Gastrocnemius medialis (tissue), 4 donors: ENCODE measurements at places on chromosomes 16 and 17.
A peak's percentile ranks its signal among the peaks of the same experiment; 100 is the strongest.

GRCh38 chr16:77820340-77820739 is 32.0 kb downstream of the VAT1L start:
- DNase-seq = no peak
- H3K27me3 ChIP-seq = no peaks in the 10 kb centered on the region
- H3K36me3 ChIP-seq = no peaks in the 10 kb centered on the region
- no peaks in the 10 kb centered on the region for H3K4me1 ChIP-seq
- no peak overlapping the region for H3K4me3 ChIP-seq

DNA sequence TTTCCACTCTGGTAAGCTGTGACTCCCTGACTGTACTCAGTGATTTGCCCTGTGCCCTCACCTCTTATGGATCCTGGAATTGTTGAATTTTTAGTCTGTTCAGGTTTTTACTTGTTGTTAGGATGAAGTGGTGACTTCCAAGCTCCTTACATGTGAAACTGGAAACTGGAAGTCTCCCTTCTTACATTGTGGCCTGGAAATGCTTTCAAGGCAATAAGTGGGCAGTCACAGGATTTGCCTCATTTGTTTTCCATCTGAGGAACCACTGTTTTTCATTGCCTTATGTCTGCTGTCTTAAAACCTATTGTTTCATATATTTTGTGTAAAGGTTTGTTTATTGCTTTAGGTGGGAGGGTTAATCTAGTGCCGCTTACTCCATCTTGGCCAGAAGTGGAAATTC is 155.8 kb downstream of the CYB561 start:
- no peaks in the 10 kb centered on the region for H3K4me1 ChIP-seq
- no peaks in the 10 kb centered on the region for H3K27me3 ChIP-seq
- no peak overlapping the region for H3K27ac ChIP-seq
- no peaks in the 10 kb centered on the region for H3K36me3 ChIP-seq
- no peak overlapping the region for H3K4me3 ChIP-seq

DNA sequence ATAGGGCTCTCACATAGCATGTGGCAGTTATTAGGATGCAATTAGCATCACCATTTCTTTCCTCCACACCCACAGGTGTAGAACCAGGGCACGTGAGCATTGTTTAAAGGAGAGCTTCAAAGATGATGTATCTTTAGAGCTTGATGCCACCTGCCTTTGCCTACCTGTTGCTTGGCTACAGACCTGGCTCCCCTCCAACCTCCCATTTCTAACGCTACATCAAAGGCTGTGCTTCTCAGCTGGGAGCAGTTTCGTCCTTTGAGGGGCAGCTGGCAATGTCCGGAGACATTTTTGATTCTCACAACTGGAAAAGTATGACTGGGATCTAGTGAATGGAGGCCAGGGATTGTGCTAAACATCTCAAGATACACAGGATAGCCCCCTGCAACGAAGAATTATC is 78.5 kb upstream of the CLEC3A start:
- no peaks in the 10 kb centered on the region for H3K4me1 ChIP-seq
- no peak overlapping the region for H3K27ac ChIP-seq
- DNase-seq = no peak
- peaks cover 13% of the 10 kb centered on the region for H3K27me3 ChIP-seq

DNA sequence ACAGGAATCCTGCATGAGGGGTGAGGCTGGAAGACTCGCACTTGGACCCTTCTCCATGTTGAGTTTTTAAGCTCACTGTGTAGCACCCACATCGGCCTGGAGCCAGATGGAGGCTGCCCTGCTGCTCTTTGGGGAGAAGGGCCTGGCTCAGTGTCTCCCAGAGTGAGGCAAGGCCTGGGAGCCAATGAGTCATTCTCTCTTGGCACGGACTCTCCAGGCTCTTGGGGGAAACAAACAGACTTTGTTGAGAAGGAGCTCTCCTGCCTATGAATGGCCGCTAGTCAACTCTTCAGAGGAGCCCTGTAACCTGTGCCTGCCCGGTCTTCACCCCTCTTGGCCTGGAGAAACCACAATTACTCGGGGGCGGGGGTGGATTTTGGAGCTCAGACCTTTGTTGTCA is 50.8 kb upstream of the MAF start:
- no peak overlapping the region for H3K4me3 ChIP-seq
- no peak for DNase-seq
- no peak overlapping the region for H3K27ac ChIP-seq

GRCh38 chr17:21523497-21524210 is 147.5 kb downstream of the KCNJ12 start:
- H3K27me3 ChIP-seq = no peaks in the 10 kb centered on the region
- H3K4me3 ChIP-seq = no peak overlapping the region
- DNase-seq = no peak
- H3K36me3 ChIP-seq = no peaks in the 10 kb centered on the region
- peak overlapping the region; percentile 84 for H3K27ac ChIP-seq

DNA sequence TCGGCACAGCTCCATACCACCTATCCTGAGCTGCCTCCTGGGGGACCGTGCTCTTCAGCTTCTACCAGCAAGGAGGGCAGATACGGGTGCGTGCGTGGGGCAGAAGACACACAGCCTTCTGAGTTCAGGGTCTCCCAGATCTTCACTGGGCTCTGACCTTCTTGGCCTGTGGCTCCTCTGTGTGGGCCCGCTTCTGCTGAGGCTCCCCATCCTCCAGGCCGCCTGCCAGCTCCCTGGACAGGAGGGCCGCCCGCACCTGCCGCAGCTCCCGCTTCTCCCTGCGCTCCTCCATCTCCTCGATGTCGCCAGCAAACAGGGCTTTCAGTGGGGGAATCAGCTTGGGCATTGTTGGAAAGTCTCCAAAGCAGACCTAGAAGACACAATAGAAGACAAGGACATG is 25.2 kb downstream of the ELAC2 start:
- no peak for DNase-seq
- no peaks in the 10 kb centered on the region for H3K27me3 ChIP-seq
- no peaks in the 10 kb centered on the region for H3K4me1 ChIP-seq
- no peak overlapping the region for H3K4me3 ChIP-seq
- H3K27ac ChIP-seq = no peak overlapping the region
- H3K36me3 ChIP-seq = peaks cover 6% of the 10 kb centered on the region

GRCh38 chr17:79186406-79186805 is 111.8 kb downstream of the ENGASE start:
- H3K27me3 ChIP-seq = peaks cover 62% of the 10 kb centered on the region
- H3K36me3 ChIP-seq = no peaks in the 10 kb centered on the region
- no peaks in the 10 kb centered on the region for H3K4me1 ChIP-seq
- no peak overlapping the region for H3K4me3 ChIP-seq

DNA sequence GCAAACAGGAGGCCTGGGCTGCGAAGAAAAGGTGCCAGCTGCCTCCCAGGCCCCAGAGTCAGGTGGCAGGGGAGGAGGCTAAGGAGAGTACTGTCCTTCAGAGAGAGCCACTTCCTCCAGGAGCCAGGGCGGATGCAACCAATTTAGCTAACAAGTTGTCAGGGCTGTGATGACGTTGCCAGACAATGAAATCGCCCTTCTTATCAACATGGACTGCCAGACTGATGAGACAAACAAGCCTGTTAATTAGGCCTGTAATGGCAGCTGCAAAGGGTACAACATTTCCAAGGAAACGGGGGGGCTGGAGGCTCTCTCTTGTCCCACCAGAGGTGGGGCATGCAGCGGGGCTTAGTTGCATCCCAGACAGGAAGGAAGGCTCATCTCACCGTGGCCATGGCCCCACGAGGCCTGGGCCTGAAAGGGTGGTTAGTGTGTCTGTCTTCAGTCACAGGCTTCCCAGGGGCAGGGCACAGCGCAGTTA is 111.8 kb downstream of the SDK2 start:
- H3K4me3 ChIP-seq = no peak overlapping the region
- no peaks in the 10 kb centered on the region for H3K36me3 ChIP-seq
- no peaks in the 10 kb centered on the region for H3K27me3 ChIP-seq
- no peak overlapping the region for H3K27ac ChIP-seq
- DNase-seq = no peak
- H3K4me1 ChIP-seq = no peaks in the 10 kb centered on the region

- no peak for DNase-seq
- H3K4me3 ChIP-seq = peak overlapping the region; percentile 88
- H3K27ac ChIP-seq = peak overlapping the region; percentile 92
- H3K27me3 ChIP-seq = no peaks in the 10 kb centered on the region
- peaks cover 32% of the 10 kb centered on the region for H3K4me1 ChIP-seq
Observed at GRCh38 chr17:49362723-49363117, 670 bp upstream of the ZNF652 start.

DNA sequence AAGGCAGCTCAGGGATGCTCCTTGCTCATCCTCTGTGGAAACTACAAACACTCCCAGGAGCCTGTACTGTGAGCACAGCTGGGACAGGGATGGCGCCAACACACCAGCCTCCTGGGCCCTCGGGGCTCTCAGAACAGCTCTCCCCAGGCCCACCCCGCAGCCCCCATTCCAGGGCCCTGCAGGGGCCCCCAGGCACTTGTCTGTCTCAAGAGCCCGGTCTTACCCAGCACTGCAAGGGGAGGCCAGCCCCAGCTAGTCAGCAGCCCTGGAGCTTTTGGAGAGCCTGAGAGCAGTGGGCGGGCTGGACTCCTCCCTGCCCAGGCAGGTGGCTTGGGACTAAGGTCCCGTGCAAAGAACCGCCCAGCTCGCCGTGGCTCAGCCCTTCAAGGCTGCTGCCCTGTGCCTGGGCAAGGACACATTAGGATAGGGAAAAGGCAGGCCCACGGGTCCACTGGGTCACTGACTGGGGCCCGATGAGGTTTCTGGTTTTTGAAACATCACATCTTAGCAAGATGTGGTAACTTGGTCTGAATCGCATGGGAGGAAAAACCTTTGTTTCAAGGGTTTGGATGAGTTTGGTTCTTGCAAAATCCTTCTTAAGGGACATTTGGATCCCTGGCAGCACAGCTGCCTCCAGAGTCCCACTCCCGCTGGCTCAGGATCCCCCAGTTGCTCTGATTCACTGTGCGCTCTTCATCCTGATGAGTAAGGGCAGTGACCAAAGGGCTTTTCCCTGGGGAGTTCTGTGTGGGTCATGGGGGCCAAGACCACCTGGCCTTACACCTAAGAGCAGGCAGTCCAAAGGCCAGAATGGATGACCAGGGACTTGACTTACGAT is 2.8 kb downstream of the DNASE1L2 start:
- H3K27ac ChIP-seq = no peak overlapping the region
- H3K36me3 ChIP-seq = no peaks in the 10 kb centered on the region
- no peak overlapping the region for H3K4me3 ChIP-seq
- DNase-seq = no peak
- H3K4me1 ChIP-seq = peaks cover 13% of the 10 kb centered on the region

GRCh38 chr16:68040506-68041288 is 17.6 kb downstream of the DUS2 start:
- H3K4me3 ChIP-seq = no peak overlapping the region
- H3K36me3 ChIP-seq = no peaks in the 10 kb centered on the region
- no peaks in the 10 kb centered on the region for H3K27me3 ChIP-seq

GRCh38 chr17:7558544-7559319 is at the start of gene TNFSF13:
TNFSF13 (plus strand) TSS chr17:7558750; CDS start chr17:7559040, 290 bp downstream.
- peak within 1 kb of the TSS; percentile 46 for H3K4me3 ChIP-seq
- no peak for DNase-seq
- H3K27ac ChIP-seq = peak within 1 kb of the TSS; percentile 93
- peaks cover 44% of the 10 kb centered on the region for H3K4me1 ChIP-seq
- H3K36me3 ChIP-seq = peaks cover 9% of the 10 kb centered on the region
- H3K27me3 ChIP-seq = no peaks in the 10 kb centered on the region

DNA sequence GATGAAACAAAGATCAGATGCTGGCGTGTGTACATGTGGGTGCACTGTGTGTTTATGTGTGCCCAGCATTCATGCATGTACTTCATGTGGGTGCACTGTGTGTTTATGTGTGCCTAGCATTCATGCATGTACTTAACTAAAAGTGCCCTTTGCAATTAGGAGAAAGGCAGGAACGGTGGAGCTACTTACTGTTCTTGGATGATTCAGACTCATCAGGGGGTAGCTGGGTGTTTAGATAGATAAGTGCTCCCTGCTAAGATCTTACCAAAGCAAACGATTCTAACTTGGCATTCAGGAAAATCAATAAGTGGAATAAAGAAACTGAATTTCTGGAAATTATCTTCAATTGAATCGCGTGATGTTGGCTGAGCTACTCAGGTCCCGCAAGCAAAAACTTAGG is 8.6 kb upstream of the MYH2 start:
- no peaks in the 10 kb centered on the region for H3K4me1 ChIP-seq
- no peak for DNase-seq
- no peaks in the 10 kb centered on the region for H3K27me3 ChIP-seq

GRCh38 chr17:69239611-69240600 is 11.3 kb upstream of the ABCA10 start:
- H3K4me3 ChIP-seq = no peak overlapping the region
- no peak for DNase-seq
- no peaks in the 10 kb centered on the region for H3K4me1 ChIP-seq

DNA sequence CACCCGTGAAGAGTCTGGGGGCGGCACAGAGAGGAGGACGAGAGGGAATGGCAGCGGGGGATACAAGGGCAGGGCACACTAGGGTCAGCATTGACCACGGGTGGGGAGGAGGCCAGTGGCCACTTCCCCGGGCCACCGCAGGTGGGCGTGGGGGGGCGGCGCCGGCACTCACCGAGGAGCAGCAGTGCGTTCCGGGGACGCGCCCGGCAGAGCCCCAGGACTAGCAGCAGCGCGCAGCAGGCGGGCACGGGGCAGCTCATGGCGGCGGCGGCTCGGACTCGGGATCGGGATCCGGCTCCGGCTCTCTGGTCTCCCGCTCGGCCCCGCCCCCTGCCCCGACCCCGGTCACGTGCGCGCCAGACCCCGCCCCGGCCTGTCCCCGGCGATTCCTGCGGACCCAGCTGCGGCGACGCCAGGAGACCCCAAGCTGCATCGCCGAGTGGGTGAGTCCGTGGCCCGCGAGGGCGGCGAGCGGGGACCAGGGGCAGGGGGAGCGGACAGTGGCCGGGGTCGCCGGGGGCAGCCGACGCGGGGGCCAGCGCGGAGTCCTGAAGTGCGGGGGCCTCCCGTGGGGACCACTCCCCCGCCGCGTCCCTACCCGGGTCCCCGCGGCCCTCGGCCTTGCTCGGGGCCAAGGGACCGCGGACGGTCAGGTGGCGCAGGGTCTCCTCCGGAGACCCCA is at the start of the genes SGSH and SLC26A11:
Gene SGSH (minus strand): TSS at position 280 of the 682 bp plus-strand sequence. CDS start 20 bp downstream, at position 260.
Gene SLC26A11 (plus strand): TSS at position 374 of the 682 bp plus-strand sequence. CDS start 1,134 bp downstream, outside the sequence.
- H3K36me3 ChIP-seq = no peaks in the 10 kb centered on the region
- H3K4me1 ChIP-seq = peaks cover 17% of the 10 kb centered on the region
- DNase-seq = peak; percentile 65
- no peaks in the 10 kb centered on the region for H3K27me3 ChIP-seq

GRCh38 chr16:75305364-75306098 is 54.1 kb upstream of the BCAR1 start:
- DNase-seq = peak; percentile 95
- H3K4me1 ChIP-seq = peaks cover 27% of the 10 kb centered on the region
- peaks cover 14% of the 10 kb centered on the region for H3K36me3 ChIP-seq
- peak overlapping the region; percentile 4 for H3K4me3 ChIP-seq
- no peaks in the 10 kb centered on the region for H3K27me3 ChIP-seq

GRCh38 chr17:82929676-82930042 is 89.8 kb upstream of the ZNF750 start:
- H3K27me3 ChIP-seq = no peaks in the 10 kb centered on the region
- H3K4me1 ChIP-seq = no peaks in the 10 kb centered on the region
- H3K4me3 ChIP-seq = no peak overlapping the region
- no peak for DNase-seq

- H3K4me3 ChIP-seq = peak overlapping the region; percentile 33
- DNase-seq = no peak
- H3K27me3 ChIP-seq = no peaks in the 10 kb centered on the region
- H3K36me3 ChIP-seq = no peaks in the 10 kb centered on the region
- peaks cover 66% of the 10 kb centered on the region for H3K4me1 ChIP-seq
Observed at GRCh38 chr16:82735673-82736091, 108.9 kb downstream of the CDH13 start.

- no peak overlapping the region for H3K4me3 ChIP-seq
- H3K36me3 ChIP-seq = no peaks in the 10 kb centered on the region
- peak overlapping the region; percentile 85 for H3K27ac ChIP-seq
- peaks cover 73% of the 10 kb centered on the region for H3K4me1 ChIP-seq
- peak; percentile 68 for DNase-seq
Observed at GRCh38 chr17:77422104-77422747, 281.5 kb downstream of the SEC14L1 start.

GRCh38 chr16:67312719-67313118 is 13.8 kb downstream of the KCTD19 start:
- no peak overlapping the region for H3K27ac ChIP-seq
- peaks cover under 1% of the 10 kb centered on the region for H3K27me3 ChIP-seq
- DNase-seq = no peak
- H3K4me1 ChIP-seq = no peaks in the 10 kb centered on the region
